ENCODE measurements at places on chromosomes 1 and 21.

GRCh38 chr1:178120088-178120487 lies 26.2 kb downstream of the RASAL2 start:
- DNase-seq: no peak

DNA sequence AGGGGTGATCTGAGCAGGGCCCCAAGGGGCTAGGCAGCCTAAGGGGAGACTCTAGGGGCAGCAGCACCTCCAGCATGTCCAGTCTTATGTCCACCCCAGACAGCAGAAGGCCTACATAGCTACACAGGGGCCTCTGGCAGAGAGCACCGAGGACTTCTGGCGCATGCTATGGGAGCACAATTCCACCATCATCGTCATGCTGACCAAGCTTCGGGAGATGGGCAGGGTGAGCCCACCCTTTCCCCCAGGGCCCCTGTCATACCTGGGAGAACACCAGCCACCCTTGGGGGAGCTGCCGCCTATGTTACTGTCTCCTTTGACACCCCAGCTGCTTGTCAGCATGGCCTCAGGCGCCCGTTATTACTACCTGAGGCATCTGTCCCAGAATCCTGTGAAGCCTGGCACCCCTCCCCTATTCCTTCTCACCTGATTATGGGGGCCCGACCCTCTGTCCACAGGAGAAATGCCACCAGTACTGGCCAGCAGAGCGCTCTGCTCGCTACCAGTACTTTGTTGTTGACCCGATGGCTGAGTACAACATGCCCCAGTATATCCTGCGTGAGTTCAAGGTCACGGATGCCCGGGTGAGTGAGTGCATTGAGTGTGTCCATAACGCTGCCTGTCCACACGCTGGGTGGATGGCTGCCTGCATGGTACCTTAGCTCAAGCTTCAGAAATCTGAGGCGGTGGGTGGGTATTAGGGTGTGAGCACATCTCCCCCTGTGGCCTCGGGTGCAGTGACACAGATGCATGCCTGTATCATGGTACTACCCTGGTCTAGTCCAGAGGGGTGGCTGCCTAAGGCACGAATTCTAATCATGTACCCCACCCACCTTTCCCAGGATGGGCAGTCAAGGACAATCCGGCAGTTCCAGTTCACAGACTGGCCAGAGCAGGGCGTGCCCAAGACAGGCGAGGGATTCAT lies 29.7 kb upstream of the KDM4A start:
- no peak for DNase-seq

- DNase-seq: peak; percentile 89
Measured at GRCh38 chr1:22388671-22389450, 62.8 kb upstream of the ZBTB40 start.

DNA sequence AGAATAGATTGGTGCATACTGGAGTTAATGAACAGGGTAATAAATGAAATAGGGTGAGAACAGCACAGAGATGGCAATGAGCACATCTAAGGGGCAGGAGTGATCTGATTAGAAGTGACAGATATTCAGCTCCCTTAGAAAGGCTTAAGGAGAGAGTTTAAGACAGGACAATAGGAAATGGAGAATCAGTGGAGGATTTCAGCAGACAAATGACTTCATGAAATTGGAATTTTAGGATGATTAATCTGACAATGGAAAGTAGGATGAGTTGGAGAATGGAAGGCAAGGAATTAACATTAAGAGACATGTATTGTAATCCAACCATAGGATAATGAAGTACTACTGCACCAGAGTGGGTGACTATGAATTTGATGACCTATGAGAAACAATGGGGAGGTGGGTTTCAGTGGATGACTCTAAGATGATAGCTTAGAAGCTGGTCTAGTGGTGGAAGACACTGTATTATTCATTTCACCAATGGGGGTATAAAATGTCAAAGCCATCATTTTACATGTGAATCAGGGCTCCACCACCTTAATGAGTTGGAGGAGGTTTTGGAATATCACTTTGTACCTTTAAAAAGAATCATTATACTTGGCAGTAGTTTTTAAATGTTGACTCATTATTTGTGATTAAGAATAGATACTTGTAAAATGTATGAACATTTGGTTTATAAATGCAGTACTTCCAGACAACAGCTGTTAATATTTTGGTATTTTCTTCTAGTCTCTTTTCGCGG lies 139.1 kb downstream of the PLA2G4A start:
- no peak for DNase-seq

- no peak for DNase-seq
Measured at GRCh38 chr1:245172026-245172425, 17.2 kb downstream of the KIF26B start.

DNA sequence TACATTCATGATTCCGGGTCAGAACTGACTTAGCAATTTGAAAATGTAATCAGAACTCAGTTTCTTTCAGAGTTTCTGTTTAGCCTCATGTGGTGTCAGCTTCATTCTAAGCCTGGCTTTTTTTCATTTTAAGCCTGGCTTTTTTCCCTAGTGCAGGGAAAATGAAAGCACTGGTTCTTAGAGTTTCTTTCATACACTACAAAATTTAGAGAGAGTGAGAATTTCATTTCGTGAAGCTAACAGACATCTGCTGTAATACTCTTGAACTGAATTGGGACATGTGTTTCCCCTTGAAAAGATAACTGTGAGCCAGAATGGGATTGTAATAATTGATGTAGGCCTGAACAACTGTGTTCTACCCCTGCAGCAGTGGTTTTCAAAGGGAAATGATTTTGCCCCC lies 95.3 kb upstream of the KIAA0040 start:
- DNase-seq: no peak

DNA sequence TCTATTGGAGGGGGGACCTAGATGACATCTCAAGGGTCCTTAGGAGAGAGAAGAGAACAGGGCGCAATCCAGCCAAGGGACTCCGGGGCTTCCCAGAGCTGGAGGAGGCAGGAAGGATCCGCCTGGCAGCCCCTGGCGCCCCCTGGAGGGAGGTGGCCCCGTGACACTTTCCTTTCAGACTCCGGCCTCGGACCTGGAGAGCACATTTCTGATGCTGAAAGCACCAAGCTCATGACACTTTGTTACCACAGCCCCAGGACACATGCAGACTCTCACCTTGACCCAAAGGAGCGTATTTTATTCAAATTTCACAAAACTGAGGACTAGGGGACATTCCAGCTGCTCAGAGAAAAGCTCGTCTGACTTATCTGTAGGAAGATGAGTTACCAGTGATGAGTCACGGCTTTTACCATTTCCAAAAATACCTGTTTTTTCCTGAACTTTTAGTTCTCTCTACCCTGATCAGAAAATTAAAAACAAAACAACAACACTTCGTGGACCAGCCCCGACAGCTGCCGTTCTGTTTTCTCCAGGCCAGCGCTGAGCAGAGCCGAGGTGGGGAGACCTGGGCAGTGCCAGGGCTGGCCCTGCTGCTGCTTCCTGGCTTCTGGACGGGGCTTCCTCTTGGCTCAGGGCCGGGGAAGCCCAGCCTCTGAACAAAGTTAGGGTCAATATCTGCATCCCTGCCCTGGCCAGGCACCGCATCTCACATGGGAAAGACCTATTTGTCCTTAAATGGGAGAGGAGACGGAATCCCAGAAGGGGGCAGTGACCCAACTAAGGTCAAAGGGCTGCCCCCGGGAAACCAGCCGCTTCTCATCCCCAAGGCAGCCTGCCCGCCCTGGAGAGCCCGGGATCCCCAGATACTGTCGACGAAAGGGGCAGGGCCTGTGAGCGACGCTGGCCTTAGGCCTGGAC lies 21.6 kb upstream of the POFUT2 start:
- DNase-seq: no peak

- no peak for DNase-seq
Measured at GRCh38 chr1:162406811-162407210, 5.1 kb downstream of the SH2D1B start.

- DNase-seq: no peak
Measured at GRCh38 chr1:79652426-79652825, 645.9 kb upstream of the ADGRL4 start.

DNA sequence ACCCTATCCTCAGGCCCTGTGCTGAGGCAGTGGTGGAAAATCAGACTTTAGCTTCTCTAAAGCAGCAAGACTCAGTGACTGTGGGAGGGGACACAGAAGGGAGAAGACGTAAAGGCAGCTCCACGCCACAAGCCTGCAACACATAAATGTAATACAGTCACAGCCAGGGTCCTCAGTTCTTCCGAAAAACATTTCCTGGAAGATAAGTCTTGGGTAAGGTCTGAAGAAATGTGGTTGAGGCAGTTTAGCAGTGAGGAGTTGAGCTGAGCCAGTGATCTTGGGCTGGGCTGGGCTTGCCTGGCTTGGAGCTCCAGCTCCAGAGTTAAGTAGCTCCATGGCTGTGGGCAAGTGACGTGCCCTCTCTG lies 127.8 kb upstream of the ADAR start:
- DNase-seq: no peak

- DNase-seq: no peak
Measured at GRCh38 chr1:92503043-92503925, 16.6 kb upstream of the GFI1 start.

DNA sequence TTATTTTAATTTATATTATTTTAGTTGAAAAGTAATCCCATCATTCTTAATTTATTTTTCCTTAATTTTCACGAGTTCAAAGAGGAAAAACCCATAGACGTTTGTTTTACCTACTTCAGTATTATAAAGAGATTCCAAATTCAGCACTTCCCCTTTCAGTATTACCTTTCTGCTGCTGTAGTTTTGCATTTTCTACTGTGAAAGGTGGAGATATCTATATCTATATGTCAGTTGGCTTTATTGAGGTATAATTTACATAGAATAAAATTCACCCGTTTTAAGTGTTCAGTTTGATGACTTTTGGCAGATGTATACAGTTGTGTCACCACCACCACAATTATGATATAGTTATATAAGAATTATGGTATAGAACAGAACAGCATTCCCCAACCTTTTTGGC lies 33.0 kb downstream of the MAST2 start:
- no peak for DNase-seq

GRCh38 chr1:110525249-110525595 lies 6.2 kb upstream of the KCNA10 start:
- no peak for DNase-seq

DNA sequence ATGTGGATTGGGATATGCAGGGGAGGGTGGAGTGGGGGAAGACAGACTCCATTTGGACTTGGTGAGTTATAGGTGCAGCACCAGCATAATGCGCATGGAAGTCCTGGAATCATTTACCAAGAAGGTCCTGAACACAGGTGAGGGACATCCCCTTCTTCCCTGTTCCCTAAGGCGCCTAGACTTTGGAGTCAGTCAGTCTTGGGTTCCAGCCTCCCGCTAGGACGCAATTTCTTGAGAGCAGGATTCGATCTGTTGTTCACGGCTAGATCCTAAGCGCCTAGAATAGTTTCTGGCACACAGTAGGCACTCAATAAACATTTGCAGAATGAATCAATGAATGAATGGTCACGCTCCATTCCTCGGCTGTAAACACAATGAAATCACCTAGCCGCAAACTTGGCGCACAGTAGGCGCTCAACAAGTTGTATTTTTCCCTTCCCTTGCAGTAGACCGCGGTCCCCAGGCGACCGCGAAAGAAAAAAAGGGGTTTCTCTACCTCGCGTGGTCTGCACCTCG lies 1.0 kb upstream of the AK4 start:
- DNase-seq: no peak

DNA sequence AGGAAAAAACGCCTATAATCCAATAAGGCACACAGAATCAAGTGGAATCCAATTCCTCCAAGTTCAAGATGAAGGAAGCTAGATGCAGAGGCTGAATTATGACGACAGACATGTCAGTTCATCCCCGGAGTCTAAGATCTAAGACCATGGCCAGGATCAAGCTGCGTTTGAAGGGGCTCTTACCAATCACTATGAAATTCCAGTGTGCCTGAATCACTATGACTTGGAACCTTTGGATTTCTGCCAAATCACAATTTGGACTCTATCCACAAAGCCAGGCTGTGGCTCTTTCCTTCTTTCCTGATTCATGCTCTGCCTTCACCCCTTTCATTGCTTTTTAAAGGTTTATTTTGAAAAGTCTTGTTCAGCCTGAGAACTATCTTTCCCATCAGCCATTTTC lies 17.1 kb downstream of the OLIG2 start:
- peak; percentile 19 for DNase-seq

DNA sequence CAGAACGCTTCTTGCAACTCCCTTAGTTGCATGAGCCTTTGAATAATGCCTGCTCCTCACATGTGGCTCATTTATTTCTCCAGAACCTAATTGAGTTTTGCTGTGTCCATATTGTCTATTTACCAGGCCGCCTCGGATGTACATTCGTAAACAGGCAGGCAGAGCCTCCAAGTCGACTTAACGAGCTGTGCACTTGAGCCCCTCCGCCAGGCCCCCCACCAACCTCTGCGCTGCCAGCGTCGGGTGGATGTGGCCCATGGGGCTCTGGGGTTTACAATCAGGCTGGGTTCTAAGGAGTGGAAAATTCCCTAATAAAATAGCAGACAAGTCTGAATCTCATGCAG lies 106.1 kb downstream of the NPHP4 start:
- no peak for DNase-seq

GRCh38 chr1:203401199-203401877 lies 50.4 kb upstream of the FMOD start:
- DNase-seq: no peak

- DNase-seq: no peak
Measured at GRCh38 chr1:243850452-243851256, 611 bp upstream of the AKT3 start.

DNA sequence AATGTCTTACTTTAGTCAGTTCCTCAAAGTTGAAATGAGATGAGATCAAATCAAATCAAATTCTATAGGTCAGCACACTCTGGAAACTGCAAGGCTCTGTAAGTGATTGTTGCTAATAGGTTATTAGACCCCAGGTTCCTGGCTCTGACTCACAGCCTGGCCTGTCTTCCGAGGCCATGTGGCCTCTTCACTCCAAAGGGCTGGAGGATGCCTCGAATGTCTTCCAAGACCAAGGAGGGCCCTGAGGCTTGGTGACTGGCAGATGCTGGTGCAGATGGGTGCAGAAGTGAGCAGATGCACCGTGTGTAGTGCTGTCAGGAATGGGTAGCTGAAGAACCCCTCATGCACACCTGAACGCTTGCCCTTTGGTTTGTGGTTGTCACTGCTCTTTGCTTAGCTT lies 113.4 kb downstream of the MAB21L3 start:
- DNase-seq: no peak

GRCh38 chr1:110173466-110174105 lies 23.3 kb downstream of the SLC6A17 start:
- peak; percentile 49 for DNase-seq

DNA sequence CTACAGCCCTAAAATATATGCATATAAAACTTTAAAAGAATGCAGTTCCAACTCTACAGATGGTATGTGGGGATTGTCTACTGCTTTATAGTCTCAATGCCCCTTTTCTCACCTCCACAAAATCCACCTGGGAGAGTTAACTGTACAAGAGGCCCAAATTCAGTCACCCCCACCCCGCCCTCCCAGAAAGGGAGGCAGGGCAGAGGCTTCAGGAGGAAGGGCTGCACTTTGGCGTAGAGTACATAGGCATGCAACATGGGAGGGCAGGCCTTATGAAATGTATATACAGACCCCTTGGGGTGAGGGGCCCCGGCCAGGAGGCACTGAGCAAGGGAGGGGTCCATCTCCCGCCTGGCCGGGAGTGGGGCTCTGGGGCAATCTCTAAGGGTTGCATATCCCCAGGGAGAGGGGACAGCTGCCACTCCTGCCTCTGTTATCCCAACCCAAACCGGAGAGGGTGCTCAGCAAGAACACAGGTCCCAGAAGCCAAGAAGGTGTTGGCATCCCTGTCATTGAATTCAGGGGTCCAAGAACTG lies 1.3 kb upstream of the PYGO2 start:
- DNase-seq: no peak

GRCh38 chr1:177838907-177839485 lies 130.9 kb downstream of the SEC16B start:
- no peak for DNase-seq

- DNase-seq: no peak
Measured at GRCh38 chr1:167898578-167899222, 15.2 kb downstream of the ADCY10 start.

- DNase-seq: no peak
Measured at GRCh38 chr1:214698559-214698958, 95.6 kb downstream of the CENPF start.

Measured in BJ (cell line).